Pons (tissue), 1 donor: ENCODE measurements at places on chromosomes 3 and 15.

DNA sequence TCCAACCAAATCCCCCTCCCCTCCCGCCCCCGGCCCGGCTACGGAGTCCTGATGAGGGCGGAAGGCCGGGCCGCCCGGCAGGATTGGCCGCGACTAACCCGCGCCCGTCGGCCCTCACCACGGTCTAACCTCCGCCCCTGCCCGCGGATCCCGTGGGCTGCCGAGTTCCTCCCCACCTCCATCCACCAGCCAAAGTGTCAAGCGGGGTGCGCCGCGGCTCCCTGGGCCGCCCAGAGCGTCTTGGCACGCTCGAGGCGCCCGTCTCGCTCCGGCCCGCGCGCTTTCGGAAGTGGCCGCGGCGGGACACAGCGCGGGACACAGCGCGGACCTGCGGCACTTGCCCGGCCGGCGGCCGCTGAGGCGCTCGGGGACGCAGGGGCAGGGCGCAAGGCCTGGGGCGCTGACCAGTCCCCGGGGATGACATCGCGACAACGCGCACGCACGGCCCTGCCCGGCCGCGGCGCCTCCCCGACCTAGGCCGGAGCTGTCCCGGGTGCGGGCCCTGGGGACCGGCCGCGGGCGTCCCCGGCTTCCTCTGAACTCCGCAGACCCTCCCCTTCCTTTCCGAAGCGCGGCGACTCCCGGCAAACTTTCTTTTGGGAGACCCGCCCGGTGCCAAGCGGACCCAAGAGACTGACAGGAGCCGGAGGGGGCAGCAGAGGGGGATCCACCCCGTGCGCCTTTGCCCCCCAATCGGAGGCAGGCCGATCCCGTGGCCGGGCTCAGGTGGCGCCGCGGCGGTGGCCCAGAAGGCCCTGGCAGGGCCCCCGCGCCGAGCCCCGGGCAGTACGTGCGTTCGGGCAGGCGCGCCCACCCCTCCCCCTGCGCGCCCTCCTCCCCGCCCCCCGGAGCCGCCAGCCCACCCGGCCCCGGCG lies 112.8 kb upstream of the ICE2 start:
- peak; percentile 19 for DNase-seq

DNA sequence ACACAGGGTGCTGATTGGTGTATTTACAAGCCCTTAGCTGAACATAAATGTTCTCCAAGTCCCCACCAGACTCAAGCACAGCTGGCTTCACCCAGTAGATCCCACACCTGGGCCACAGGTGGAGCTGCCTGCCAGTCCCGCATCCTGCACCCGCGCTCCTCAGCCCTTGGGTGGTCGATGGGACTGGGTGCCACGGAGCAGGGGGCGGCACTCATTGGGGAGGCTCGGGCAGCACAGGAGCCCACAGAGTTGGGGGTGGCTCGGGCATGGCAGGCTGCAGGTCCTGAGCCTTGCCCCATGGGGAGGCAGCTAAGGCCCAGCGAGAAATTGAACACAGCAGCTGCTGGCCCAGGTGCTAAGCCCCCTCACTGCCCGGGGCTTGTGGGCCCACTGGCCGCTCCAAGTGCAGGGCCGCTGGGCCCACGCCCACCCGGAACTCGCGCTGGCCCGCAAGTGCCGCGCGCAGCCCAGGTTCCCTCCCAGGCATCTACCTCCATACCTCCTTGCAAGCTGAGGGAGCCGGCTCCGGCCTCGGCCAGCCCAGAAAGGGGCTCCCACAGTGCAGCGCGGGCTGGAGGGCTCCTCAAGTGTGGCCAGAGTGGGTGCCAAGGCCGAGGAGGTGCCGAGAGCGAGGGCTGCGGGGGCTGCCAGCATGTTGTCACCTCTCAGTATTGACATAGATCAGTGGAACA lies 442.7 kb downstream of the OCA2 start:
- no peak for DNase-seq

DNA sequence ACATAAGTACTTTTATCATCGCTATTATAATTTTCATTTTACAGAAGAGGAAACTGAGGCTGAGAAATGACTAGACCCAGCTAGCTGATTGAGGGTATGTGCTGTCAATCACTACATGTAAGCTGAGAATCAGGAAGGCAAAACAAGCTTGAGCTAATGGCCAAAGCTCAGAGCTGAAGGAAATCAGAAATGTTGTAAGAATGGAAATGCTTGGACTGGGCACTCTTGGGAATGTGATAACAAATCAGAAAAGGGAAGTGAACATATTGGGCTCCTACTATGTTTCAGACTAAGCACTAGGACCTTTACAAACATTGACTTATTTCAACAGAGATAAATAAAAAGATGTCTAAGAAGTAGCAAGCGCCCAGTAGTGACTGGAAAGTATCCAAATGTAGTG lies 33.8 kb upstream of the BOC start:
- DNase-seq, result no peak

- DNase-seq, result no peak
Observed at GRCh38 chr15:92958105-92958504, 58.0 kb downstream of the CHD2 start.

DNA sequence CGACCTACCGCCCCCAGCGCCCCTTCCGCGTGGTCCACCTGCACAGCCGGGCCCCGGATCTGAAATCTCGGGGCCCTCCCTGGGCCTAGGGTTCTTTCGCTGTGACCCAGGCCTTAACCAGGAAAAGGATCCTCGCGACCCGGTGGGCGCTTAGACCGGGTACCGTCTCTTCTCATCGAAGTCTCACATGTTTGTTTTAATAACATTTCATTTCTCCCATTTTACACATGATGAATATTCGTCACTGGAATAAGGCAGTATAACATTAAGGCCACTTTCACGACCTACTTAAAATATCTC lies 277 bp upstream of the DALRD3 start:
- no peak for DNase-seq

- no peak for DNase-seq
Observed at GRCh38 chr3:175664911-175665310, 805.8 kb downstream of the NAALADL2 start.

GRCh38 chr3:195065142-195065863 lies 205.7 kb downstream of the XXYLT1 start:
- no peak for DNase-seq

DNA sequence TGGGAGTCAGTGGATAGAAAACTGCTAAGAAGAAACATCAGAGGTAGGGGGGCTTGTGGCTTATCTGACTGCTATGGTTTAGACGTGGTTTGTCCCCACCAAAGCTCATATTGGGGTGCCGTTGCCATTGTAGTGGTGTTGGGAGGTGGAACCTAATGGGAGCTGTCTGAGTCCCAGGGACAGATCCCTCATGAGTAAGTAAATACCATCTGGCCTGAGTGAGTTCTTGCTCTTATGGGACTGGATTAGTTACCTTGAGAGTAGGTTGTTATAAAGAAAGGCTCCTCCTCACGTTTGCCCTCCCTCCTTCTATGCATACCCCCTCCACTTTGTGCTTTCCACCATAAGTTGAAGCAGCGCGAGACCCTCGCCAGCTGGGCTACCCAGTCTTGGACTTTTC lies 53.4 kb upstream of the VILL start:
- no peak for DNase-seq

DNA sequence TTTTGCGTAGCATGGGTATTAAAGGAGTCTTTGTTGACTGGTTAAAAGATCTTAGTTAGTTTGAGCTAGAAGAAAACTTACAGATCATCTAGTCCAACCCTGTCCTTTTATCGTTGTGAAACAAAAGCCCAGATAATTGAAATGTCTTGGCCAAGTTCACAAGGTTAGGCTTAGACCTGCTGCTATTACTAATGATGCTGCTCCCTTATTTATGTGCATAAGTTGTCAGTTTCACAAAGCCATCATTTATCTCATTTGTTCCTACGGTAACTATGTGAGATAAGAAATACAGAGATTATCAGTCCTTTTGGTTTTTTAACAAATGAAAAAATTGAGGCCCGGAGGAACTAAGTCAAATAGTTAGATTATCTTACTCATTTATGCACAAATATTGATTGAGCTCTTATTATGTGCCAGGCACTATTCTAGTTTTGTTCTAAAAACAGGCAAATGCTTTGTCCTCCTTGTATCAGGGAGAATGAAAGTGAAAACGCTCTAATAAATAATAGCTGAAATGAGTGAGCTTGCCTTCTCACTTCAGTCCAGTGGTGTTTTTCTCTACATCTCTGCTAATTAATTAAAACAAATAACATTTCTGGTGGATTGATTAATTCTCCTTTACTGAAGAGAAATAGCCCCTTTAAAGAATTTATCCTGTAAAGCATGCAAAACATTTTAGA lies 49.1 kb upstream of the TPRG1 start:
- peak; percentile 22 for DNase-seq

- DNase-seq, result peak; percentile 6
Observed at GRCh38 chr15:60375306-60375705, 22.5 kb downstream of the ANXA2 start.

DNA sequence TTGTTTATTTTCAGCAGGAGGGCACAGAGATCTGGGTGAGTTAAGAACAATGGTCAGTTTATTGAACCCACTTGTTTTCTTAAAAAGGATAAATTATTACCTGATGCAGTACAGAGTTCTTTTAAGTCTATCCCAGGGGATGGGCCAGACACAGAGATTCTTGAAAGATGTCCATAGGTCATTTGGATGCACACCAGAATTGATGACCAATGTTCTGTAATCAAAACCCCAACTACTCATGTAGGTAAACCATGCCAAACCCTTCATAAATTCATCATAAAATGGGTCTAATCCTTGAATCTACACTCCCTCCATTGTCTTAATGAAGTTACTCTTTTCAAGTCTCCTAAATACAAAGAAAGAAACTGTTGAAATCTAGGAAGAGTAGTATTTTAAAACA lies 273.0 kb upstream of the COL8A1 start:
- DNase-seq, result no peak

DNA sequence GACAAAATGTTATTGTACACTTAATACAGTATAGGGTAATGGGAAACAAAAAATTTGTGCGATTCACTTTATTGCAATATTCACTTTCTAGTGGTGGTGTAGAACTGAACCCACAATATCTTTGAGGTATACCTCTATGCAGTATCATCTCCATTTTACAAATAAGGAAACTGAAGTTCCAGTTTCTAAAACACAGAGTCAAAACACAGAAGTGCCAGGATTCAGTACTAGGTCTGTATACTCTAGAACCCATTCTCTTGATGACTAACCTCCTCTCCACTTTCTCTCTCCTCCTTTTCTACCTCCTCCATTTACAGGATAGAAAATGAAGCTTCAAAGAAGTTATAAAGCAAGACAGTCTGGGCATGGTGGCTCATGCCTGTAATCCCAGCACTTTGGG lies 62.2 kb downstream of the MB21D2 start:
- no peak for DNase-seq

DNA sequence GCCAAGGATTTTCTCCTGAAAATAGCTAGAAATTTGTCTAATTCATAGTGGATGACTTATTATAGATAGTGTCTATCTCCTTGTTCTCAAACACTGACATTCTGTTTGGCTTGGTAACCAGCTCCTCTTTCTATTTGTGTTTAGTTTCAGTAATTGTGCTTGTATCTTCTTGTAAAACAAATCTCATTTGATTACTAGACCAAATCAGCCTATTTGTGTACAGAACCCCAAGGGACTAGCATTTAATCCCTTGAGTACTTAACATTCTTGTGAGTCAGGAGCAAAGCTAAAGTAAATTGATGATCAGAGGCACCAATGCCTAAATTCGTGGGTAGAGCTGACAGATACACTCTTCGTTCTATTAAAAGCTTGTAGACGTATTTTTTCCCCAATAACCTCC lies 306.5 kb upstream of the SLITRK3 start:
- DNase-seq, result no peak

DNA sequence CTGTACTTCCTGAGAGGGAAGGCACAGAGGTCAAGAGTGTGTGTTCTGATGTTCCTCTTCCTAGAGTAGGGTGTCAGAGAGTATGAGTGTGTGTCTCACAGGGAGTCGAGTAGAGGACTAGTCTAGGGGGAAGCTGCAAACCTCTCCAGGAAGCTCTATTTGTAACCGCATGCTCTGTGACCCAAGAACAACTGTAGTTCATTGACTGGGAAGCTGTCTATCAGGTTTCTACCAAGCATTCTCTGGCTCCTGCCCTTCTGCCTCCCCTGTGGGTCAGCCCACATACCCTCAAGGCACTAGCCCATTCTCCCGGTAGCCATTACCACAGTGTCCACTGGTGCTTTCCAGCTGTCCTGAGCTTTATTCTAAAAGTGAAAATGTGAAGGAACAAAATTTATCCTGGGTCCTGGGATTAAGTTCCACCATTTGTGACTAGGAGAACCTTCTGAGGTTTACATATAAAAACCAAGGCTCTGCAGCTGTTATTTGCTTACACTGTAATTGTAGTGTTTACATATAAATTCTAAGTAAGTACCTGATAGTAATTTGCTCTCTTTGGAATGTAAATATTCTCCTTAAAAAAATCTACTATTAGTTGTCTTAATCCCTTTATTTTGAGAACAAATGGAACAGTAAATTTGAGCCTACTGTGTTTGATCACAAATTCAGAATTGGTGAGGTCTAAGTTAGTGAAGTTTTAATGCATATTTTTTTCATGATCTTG lies 40.7 kb downstream of the MYRIP start:
- no peak for DNase-seq

- peak; percentile 42 for DNase-seq
Observed at GRCh38 chr3:7205962-7206361, 345.0 kb downstream of the GRM7 start.

GRCh38 chr15:53224371-53224770 lies 434.2 kb upstream of the ONECUT1 start:
- no peak for DNase-seq

GRCh38 chr3:186075489-186075888 lies 33.4 kb downstream of the ETV5 start:
- DNase-seq, result no peak

- no peak for DNase-seq
Observed at GRCh38 chr3:68706096-68706495, 226.3 kb downstream of the TAFA4 start.

DNA sequence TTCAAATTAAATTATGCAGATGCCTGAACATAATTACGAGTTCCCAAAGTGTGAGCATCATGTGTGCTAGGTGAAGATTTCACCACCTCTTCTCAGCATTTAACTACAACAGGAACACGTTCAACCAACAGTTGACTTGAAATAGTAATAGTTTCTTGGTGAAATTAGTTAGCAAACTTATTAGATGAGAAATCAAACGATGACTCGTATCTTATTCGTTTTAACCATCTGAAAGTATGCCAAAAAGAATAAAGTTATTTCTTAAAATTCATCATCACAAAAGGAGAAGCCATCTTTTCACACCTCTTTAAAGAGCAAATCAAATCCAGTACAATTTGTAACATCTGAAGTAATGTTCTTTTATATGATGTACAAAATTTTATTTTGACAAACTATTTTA lies 2.3 kb downstream of the BNC1 start:
- DNase-seq, result no peak
